ENCODE measurements at places on chromosomes 7 and 10. TPM values are rescaled to one million over a fixed set of nuclear protein-coding genes. Genes with fewer than 3 reads are reported as not detected.

DNA sequence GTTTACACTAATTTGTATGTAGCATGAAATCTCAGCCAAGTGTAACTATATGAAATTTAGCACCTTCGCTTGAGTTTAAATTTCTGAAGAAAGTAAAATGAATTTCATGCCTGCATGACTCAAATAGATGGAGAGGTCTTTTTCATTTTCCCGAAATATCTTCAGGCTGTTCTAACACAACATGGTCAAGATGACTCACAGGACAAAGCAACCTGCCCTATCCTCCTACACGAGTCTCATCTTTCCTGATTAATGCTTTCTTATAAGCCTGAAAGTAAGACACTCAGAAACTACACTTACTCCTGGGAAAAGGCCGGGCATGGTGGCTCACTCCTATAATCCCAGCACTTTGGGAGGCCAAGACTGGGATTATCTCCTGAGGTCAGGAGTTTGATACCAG lies 41.2 kb downstream of the CH25H start:
- DNase-seq: no peak

DNA sequence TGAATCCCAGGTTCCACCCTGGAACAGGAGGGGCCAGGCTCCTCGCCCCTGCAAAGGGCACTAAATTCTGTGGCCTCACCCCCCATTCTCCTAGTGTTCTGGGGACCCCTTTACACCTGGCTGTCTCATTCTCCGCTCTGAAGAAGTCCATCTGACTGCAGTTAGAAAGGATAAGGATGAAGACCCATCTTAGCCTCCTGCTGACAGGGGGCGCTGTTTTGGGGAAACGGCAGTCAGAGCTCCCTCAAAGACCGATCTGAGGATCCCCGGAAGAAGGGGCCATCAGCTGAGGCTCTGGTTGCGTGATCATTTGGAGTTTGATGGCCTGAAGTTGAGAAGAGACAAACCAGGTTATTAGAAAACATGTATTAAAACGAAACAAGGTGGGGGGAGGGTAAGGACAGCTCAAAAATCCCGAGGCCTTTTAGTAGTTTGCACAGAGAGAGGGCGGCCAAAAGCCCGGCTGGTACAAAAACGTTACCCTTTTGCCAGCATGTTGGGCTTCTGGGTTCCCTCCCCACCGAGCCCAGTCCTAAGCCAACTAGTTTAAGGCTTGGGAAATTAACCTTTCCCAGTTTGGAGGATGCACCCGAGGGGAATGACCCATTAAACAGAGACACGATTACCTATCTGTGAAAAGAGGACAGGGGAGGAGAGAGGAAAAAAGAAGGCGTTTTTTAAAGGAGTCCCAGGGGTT lies 102.8 kb downstream of the CHN2 start:
- no peak for DNase-seq

Gene LGI1
- total RNA-seq: not detected

Gene GPER1
- total RNA-seq: 0.25 TPM

Gene PRKG1
- 0.18 TPM for total RNA-seq

DNA sequence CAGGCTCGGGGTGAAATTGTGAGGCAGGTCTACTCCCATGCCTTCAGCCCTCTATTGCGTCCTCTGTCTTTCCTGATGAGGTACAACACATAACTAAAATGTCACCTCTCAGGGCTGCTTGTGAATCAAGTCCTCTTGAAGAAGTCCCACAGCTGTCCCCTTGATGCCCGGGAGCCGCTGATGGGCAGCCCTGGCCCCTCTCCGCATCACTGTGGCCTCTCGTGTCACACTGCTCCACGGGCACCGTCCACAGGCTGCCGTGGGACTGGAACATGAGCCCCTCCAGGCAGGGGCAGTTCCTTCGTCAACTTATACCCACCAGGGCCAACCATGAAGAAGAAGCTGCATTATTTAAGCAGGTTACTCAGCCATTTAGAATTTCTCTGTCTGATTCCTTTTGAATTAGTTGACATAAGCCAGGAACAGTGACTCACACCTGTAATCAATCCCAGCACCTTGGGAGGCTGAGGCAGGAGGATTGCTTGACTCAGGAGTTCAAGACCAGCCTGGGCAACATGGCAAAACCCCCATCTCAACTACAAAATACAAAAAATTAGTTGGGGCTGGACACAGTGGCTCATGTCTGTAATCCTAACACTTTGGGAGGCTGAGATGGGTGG lies 58.5 kb upstream of the UBE3C start:
- DNase-seq: no peak
